ENCODE measurements at places on chromosomes 3 and 15.

- DNase-seq = no peak
Observed at GRCh38 chr3:196020373-196020772, 61.5 kb downstream of the TFRC start.

- DNase-seq = no peak
Observed at GRCh38 chr3:126419151-126419703, 24.5 kb downstream of the CFAP100 start.

DNA sequence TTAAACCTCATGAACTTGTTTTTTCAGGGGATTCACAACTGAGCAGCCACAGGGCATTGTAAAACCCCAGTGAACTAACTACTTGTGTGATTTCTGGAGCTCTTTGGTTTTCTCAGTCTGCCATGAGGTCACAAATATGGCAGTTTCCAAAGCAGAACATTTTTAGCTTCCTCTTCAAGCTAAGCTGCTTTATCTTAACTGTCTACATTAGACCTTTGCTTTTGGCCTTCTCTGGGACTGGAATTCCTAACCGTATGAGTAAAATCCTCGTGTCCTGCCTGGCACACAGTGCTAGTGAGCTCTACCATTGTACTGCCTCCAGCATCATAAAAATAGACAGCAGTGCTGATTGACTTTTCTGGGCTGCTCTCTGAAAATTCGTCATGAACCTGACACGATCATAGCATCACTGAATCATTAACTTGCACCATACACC, 22.1 kb downstream of the CDIN1 start:
- no peak for DNase-seq

DNA sequence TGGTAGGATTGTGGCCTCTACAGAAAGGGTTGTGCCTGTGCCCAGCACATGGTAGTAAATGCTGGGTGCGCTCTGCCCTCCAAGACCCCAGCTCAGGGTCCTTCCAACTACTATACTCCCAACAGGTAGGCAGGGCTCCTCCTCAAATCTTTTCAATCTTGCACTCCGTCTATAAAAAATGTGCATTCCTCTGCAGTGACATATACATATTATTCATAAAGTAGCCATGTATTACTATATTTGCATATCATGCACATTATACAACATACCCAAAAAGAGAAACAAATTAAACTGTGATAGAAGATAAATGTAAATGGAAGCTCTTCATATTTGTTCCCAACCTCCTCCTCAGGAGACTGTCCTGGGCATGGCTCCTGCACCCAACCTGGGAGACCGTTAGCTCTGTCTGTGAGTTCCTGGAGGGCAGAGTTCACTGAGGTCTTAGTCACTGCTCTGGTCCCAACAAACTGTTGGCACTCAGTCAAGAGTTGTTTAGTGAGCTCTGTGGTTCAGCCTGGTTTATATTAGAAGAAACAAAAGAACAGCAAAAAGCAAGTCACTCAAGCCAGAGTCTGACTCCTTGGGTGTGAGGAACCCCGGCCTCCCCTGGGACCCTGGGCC, 47.7 kb upstream of the GRIP2 start:
- DNase-seq = no peak

GRCh38 chr3:32292085-32292796, 53.8 kb downstream of the CMTM8 start:
- DNase-seq = no peak

Data from activated B cell treated with CpG ODN at 0.5 μM for 24 hours (primary cell).